CD4-positive, alpha-beta T cell treated with Interleukin-15 for 4 hours (primary cell): ENCODE measurements at places on chromosomes 11 and 22.
A peak's percentile ranks its signal among the peaks of the same experiment; 100 is the strongest.

DNA sequence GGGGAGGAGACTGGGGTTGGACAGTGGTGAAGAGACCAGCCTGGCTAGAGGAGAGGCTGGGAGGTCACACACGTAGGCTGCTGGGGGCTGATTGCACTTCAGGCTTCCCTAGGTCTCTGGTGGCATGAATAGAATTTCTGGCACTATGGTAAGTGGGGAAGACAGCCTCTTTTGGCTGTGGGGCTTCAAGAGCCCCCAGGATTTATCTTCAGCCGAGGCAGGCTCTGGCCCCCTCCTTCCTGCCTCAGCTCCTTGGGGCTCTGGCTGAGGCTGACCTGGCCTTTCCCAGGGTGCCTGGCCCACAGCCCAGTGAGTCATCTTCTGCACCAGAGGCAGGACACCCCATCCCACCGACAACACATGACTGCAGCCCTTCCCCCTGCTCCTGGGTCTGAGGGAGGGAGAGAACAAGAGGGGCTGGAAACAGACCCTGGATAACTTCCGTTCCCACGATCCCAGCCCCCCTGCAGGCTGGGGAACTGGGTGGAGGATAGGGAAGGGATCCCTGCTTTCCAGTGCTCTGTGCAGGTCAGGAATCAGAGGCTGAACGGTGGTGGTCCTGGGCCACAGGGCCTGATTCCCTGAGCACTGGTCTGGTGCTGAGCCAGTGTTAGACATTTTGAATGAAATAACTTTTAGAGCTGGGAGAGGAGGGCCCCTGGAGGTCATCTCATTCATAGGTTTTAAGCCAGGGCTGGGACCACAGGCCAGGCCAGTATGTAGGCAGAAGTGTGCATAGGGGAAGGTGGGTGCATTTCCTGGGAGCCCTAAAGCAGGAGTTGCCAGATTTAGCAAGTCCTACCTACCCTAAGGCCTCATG, 26.5 kb downstream of the ARHGEF17 start:
- DNase-seq = no peak

GRCh38 chr11:24240496-24241175, 256.2 kb upstream of the LUZP2 start:
- no peak for DNase-seq

DNA sequence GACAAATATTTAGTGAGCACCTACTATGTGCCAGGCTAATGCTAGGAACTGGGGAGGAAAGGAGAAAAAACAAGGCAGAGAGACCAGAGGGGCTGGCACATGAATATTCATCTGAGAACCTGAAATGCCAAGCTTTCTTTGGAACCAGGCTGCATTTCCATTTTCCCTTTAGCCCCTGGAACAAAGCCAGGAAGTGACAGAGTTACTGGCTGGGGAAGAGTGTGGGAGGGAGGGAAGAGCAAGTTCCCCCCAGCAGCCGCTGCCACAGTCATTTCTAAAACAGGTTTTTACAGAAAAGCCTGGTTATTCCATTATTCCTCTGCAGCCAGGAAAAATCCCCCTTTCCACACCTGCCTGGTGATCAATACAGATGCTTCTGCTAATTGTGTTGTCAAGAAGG, 97.0 kb downstream of the SPON1 start:
- no peak for DNase-seq

- DNase-seq = peak; percentile 45
Observed at GRCh38 chr11:68038718-68039525, at the start of gene TCIRG1. Gene TCIRG1, plus strand, starts transcription at chr11:68039025. Its CDS starts 2,247 bp downstream, at chr11:68041272.
